ENCODE measurements at places on chromosomes 4 and X.

GRCh38 chrX:150213481-150214030 lies 149.6 kb upstream of the MAMLD1 start:
- no peak for DNase-seq

DNA sequence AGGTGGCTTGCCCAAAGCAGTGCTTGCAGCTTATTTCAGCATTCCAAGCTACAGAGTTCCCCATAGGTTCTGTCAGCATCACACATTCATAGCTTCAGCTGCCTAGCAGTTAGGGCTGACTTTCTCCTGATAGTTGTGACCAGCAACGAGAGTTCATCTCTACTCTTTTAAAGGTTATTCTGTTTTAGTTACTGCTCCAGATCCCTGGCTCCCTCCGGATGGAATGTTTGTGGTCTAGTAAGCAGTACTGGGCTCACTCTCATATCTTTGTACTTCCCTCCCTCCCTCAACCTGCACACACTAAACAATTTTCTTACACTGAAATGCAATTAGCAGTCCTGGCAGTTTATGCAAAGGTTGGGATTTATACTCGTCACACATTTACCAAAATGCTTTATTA lies 43.9 kb downstream of the PTTG2 start:
- no peak for DNase-seq

GRCh38 chr4:168830777-168831512 lies 179.1 kb downstream of the CBR4 start:
- peak; percentile 42 for DNase-seq

- no peak for DNase-seq
Observed at GRCh38 chrX:46967547-46967946, 55.3 kb downstream of the JADE3 start.

- no peak for DNase-seq
Observed at GRCh38 chr4:135050086-135050717, 848.6 kb upstream of the PABPC4L start.

- DNase-seq = no peak
Observed at GRCh38 chrX:19846995-19847790, 40.2 kb downstream of the SH3KBP1 start.

DNA sequence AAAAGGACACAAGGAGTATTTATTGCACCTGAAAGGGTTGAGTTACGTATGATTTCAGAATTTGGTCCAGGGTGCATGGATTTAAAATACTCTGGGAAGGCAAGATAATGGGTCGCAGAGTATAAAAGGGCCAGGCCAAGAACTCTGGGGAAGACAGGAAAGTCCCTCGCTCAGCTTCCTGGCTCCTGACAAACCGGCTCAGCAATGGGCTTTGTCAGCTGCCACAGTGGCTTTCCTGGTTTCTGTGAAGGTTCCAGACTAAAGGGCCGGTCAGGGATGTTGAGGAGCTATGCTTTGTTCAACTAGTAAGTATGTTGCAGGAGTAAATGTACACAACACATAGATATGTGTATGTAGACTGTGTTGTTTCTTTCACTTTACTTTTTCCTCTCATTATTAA lies 154.4 kb upstream of the ETNPPL start:
- DNase-seq = no peak

DNA sequence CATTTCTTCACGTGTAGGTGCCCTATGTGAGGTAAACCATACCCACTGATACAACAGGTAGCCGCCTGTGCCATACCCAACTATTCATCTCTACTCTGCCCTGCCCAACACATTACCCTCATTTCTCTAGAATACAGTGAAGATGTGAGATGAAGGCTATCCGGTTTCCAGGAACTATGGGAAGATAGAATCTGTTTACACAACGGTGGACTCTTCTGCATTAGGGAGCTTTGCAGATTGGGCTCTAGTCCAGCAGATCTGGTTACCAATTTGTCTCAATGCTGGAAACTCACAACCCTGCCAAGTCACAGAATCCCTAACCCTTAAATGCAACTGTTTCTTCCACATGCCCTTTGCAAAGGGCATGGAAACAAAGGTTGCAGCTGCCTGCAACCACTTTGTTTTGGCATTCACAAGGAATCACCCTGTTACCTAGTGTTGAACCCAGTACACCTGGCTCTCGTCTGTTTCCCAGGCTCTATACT lies 6.4 kb upstream of the SLAIN2 start:
- DNase-seq = no peak

DNA sequence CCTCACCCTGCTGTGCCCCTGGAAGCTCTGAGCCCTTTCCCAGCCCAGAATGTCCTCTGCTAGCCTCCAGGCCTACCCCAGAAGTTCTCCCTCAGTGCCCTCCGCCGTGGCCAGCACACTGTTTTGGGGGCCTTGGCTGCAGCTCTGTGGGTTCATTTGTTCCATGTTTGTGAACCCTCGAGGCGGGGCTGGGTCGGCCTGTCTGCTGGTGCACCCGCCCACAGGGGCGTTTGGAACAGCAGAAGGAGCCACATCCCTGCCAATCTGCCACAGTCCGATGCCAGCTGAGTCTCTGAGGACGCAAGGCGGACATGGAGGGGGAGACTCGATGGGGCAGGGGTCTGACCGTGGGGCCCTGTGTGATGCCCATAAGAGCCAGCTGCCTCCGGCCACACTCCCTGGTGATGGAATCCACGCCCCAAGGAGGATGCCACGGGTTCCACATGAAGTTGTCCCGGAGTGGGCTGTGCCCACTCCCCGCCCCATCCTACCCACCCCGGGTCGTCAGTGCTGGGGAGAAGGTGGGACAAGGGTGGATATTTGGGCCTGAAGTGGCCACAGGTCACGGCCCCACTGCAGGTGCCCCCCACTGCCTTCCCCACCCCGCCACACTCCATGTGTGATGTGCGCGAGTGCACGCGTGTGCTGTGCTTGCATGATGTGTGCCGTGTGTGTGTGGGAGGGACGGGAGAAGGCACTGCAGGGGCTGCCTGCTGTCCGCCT lies 7.1 kb downstream of the ATP5ME start:
- DNase-seq = no peak

- DNase-seq = no peak
Observed at GRCh38 chr4:112673686-112674085, 36.7 kb downstream of the LARP7 start.

DNA sequence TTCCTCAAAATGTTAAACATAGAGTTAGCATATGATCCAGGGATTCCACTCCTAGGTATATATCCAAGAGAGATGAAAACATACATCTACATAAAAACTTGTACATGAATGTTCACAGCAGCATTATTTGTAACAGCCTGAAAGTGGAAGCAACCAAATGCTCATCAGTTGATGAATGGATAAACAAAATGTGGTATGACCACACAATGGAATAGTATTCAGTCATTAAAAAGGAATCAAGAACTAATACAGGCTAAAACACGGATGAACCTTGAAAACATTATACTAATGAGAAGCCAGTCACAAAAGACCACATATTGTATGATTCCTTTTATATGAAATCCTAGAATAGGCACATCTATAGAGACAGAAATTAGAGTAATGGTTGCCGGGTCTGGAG lies 42.7 kb upstream of the IQSEC2 start:
- DNase-seq = no peak

DNA sequence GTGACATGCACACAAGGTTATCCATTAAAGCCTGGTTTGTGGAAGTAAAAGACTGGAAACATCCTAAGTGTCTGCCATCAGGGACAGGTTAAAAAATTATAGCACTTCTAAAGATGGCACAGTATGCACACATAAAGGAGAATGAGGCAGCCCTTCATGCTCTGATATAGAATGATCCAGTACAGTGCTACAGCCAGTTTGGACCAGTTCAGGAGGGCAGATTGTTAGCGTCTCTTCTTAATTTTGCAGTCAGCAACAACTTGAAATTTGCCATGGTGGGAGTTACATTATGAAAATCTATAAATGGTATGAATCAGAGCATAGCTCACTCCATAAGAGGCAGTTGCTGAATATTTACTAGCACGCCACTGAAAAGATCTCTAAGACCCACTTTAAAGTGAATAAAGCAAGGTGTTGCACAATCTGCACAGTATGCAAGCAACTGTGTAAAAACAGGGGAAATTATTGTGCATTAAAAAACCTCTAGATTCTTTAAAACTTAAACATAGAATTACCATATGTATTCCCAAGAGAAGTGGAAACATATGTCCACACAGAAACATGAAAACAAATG lies 20.3 kb upstream of the SOD3 start:
- DNase-seq = no peak

DNA sequence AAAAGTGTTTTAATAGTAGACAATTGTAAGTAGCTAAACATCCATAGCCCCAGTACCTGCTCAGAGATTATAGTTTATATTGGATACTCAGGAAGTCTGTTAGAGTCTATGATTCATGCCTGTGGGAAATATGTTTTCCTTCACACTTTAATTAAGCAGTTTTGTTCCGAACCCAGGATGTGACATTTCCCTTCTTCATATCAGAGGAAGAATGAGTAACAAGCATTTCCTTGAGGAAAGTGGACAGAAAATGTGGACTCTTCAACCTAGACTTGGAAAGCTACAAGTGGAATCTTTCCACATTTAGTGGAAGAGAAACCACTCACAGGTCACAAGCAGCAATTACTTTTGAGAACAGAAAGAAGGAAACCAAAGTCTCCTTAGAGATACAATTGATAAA lies 419.4 kb downstream of the C4orf33 start:
- no peak for DNase-seq

GRCh38 chr4:123471655-123472369 lies 75.2 kb downstream of the SPRY1 start:
- DNase-seq = no peak

GRCh38 chrX:10566716-10567097 lies 53.7 kb downstream of the MID1 start:
- DNase-seq = no peak

GRCh38 chrX:2334237-2334636 lies 166.5 kb downstream of the DHRSX start:
- DNase-seq = no peak

GRCh38 chr4:87045234-87045558 lies 110.4 kb downstream of the AFF1 start:
- DNase-seq = no peak

- no peak for DNase-seq
Observed at GRCh38 chr4:7769396-7770223, 170.1 kb downstream of the AFAP1 start.

All from common myeloid progenitor, CD34-positive (primary cell).